ENCODE measurements at places on chromosomes 4 and X.

- DNase-seq, result no peak
Measured at GRCh38 chrX:24229976-24230375, 80.4 kb downstream of the ZFX start.

DNA sequence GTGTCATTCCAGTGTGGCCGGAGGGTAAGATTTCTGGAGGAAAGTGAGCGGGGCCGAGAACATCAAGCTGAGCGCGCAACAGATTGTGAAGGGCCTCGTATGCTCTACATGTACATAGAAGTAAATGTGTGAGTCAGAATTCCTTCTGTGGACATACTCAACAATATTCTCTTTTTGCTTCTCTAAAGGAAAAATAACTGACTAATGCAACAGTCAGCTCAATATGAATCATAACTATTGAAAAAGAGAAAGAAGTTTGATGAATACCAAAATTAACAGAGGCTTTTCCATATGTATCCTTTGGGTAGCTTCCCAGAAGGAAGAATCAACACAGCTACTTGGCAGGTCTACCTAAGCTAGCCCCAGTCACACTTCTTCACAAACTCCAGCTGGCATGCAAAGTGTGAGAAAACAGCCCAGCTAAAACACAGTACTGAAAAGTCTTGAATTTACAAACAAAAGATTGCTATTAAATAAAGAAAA lies 87.5 kb upstream of the ZFP42 start:
- DNase-seq, result no peak

GRCh38 chr4:101730291-101731117 lies 60.0 kb upstream of the BANK1 start:
- DNase-seq, result peak; percentile 3

DNA sequence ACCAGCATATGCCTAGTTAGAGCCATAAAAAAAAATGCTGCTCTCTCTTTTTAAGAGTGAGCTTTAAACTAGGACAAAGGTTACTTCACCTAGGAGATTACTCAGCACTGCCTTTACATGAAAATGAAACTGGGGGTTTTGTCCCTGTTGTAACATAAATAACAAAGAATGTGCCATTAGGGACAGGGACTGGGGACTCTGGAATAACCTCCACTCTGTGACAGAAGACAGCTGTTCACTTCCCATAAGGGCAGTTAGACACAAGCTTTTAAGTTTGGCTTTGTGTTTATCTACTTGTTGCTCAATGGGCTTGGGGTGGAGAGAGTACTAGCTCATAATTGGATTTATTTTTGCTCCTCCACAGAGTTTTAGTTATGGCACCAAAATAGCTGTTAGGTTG lies 11.9 kb downstream of the ENPEP start:
- no peak for DNase-seq

GRCh38 chrX:78133238-78133960 lies 6.1 kb downstream of the TAF9B start:
- DNase-seq, result no peak

GRCh38 chr4:145679520-145679919 lies 426 bp upstream of the C4orf51 start:
- DNase-seq, result peak; percentile 60

DNA sequence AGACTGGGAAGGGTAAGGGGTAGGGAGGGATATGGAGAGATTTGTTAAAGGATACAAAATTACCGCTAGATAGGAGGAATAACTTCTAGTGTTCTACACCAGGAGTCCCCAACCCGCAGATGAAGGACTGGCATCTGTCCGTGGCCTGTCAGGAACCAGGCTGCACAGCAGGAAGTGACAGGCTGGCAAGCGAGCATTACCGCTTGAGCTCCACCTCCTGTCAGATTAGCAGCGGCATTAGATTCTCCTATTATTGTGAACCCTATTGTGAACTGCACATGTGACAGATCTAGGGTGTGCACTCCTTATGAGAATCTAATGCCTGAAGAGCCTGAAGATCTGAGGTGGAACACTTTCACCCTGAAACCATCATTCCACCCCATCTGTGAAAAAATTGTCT lies 27.9 kb upstream of the BBS7 start:
- DNase-seq, result no peak

- DNase-seq, result no peak
Measured at GRCh38 chr4:4662230-4662629, 120.4 kb upstream of the STX18 start.

GRCh38 chr4:110636680-110637407 lies 14.0 kb upstream of the PITX2 start:
- no peak for DNase-seq

DNA sequence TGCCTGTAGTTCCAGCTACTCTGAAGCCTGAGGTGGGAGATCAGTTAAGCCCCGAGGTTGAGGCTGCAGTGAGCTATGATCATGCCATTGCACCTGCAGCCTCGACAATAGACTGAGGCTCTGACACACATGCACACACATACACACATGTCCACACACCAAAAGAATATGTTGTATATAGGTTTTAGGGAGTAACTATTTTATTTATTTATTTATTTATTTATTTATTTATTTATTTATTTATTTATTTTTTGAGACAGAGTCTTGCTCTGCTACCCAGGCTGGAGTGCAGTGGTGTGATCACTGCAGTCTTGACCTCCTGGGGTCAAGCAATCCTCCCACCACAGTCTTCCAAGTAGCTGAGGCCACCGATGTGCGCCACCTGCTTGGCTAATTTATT lies 78.3 kb downstream of the DCLK2 start:
- no peak for DNase-seq

- DNase-seq, result no peak
Measured at GRCh38 chrX:43627669-43628068, 28.4 kb upstream of the MAOA start.

GRCh38 chr4:140092094-140092851 lies 61.7 kb downstream of the MAML3 start:
- no peak for DNase-seq

GRCh38 chr4:1115528-1116293 lies 2.3 kb upstream of the RNF212 start:
- DNase-seq, result no peak

DNA sequence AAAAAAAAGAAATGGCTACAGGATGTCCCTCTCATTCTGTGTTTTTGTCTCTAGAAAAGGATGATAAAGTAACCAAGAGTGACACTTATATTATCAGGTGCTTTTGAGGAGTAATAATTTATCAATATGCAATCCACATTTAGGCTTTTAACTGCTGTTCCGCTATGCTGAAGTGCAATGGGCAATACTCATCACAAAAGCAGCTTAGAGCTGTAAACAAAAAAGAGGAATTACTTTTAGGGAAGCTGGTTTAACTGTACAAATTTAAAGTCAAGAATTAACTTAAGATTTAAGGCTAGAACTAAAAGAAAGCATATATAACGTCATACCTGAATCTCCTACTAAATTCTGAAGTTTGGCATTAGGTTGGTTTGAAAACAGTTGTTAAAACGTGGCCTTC lies 93.5 kb upstream of the DDX3X start:
- no peak for DNase-seq

DNA sequence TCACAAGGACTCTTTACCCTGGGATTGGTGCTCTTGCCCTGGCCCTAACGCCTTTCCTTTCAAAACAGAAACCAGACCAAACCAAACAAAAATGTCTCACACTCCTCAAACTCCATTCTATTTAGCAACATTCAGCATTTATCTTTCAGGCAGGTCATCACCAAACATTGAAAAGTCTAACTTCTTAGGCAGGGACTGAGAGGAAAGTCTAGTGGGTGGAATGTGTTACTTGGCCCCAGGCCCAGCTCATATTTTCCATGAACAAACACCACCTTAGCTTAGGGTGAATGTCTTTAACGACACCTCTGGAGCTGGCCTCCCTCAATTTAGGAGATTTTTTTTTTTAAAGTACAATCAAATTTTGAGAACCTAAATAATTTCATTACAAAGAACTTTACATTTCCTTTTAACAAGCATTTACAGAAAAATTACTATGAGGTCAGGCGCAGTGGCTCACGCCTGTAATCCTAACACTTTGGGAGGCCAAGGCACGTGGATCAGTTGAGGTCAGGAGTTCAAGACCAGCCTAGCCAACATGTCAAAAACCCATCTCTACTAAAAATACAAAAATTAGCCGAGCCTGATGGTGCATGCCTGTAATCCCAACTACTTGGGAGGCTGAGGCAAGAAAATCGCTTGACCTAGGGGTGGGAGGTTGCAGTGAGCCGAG lies 10.2 kb upstream of the N4BP2 start:
- no peak for DNase-seq

DNA sequence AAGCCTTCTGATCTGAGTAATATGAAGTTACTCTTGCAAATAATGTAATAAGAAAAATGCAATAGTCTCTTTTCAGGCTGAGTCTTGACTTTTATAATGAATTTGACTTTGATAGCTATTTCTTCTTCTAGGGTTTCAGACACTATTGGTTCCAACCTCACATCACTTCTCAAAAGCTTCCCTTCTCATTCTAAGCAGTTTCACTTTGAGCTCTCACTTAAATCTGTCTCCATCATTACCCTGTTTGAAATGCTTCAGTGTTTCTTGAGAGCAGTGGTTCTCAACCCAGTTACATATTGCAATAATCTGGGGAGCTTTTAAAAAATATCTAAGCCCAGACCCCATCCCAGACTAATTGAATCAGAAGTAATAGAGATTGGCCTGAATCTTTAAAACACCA lies 40.5 kb upstream of the BMP2K start:
- no peak for DNase-seq

- no peak for DNase-seq
Measured at GRCh38 chr4:42732776-42733175, 75.9 kb upstream of the ATP8A1 start.

DNA sequence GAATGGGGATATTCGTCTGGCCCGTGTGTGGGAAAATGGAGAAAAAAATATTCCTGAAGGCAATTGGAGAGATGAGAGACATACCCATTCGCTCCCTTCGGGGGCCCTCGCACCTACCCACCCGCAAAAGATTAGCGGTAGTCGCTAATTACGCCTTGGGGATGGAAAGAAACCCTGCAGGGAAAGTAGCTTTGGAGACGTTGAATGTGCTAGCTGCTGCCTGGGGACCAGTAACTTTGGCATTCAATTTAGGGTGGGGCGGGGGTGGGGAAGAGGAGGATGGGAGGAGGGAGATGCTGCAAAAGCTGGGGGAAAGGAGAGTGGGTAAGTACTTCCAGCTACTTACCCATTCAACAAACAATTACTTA lies 407 bp upstream of the ZC4H2 start:
- DNase-seq, result no peak

- no peak for DNase-seq
Measured at GRCh38 chr4:157984285-157984911, 188.4 kb downstream of the GASK1B start.

DNA sequence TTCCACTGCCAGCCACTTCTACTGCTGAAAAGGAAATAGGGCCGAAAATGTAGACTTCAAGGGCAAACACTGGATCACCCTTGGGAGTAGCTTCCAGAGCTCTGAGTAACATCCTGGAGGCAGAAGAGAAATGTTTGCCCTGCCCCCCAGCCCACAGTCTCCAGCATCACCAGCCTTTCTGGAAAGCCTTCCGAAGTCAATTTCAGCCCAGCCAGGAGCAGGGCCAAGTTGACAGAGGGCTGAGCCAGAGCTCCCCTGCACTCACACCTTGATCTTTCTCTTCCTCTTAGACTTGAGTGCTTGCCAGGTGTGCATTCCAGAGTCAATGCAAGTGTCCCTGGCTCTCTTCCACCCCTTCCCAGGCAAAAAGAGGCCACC lies 35.2 kb downstream of the SLC25A5 start:
- DNase-seq, result peak; percentile 25

DNA sequence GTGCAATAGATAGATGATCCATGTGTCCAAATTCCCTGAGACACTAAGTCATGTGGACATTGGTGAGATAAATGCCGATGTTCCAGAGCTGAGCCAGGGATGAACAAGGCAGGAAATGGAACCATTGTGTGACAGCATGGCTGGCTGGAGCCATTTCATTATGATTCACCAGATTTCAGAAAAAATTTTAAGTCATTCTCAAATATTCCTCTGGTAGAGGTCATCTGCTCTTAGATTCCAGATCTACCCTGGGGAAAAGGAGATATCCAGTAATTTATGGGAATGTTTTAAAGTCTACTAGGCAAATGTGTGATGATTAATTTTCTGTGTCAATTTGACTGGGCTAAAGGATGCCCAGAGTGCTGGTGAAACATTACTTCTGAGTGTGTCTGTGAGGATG lies 287.3 kb downstream of the STK32B start:
- DNase-seq, result no peak

- DNase-seq, result no peak
Measured at GRCh38 chr4:124641715-124642381, 70.7 kb downstream of the ANKRD50 start.

DNA sequence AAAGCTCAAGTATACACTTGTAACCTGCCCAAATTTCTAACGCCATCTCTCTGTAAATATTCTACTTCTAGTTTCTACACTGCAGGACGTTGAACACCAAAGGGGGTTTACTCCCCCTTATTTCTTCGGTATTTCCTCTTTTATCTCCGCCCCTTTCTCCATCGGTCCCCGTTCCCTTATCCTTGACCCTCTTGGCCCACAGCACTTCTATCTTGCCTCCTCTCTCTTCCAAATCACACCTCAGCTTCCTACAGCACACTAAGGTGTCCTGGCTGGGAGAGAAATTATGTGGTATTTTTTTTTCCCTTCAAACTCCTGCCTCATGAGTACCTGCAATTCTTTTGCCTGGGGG lies 715 bp downstream of the ZMAT1 start:
- DNase-seq, result no peak

DNA sequence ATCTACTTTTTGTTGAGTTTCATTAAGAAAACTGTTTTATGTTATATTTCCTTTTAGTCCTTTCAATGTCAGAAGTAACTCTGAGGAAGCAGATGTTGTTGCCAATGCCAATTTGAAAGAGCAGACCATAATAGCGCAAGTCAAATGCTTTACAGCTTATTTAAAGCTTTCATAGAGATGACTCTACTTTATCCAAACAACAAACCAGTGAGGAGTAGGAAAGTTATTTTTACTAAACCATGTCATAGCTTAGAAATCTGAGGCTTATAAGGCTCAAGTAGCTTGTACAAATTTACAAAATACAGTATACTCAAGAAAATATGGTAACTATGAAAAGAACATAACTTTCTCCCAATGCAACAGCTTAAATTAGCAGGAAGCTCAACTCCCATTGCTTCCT lies 40.1 kb upstream of the SPOCK3 start:
- no peak for DNase-seq

GRCh38 chr4:42344309-42344708 lies 53.0 kb upstream of the SHISA3 start:
- no peak for DNase-seq

DNA sequence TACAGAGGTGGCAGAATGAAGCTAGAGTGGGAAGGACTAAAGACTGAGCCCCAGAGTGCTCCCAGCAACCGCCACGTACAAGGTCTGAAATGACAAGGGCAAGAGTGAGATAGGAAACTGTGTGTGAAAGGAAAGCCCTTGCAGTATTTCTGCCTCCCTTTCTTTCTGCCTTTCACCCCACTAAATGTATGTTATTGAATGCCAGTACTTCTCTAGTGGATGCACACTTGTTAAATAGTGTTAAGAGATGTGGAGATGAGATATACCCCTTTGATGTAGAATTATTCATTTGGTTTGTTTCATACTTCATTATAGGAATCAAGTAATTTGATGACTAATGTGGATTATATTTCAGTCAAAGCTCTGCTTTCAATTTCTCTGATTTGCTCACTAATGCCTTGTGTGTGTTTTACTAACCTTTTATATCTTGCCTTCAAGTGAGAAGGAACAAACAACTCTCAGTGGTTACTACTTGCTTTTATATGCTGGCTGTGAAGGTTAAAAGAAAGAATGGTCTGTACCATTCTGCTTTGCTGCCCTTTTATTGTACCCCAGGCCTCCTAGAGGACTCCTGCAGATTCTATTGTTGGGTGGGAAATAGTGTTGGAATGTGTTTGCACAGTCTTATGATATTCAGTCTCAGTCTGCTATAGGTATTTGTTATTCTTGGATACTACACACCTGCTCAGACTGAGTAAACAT lies 8.0 kb upstream of the ANXA3 start:
- no peak for DNase-seq

- DNase-seq, result no peak
Measured at GRCh38 chr4:83831588-83831987, 295.7 kb downstream of the GPAT3 start.
